Colonic mucosa (tissue), 4 donors: ENCODE measurements at places on chromosomes 16 and 17. TPM values are rescaled to one million over a fixed set of nuclear protein-coding genes. Genes with fewer than 3 reads are reported as not detected.
A peak's percentile ranks its signal among the peaks of the same experiment; 100 is the strongest.

- peak overlapping the region; percentile 59 for H3K27ac ChIP-seq
- peaks cover 14% of the 10 kb centered on the region for H3K4me1 ChIP-seq
- H3K4me3 ChIP-seq, result peak overlapping the region; percentile 99
- H3K36me3 ChIP-seq, result no peaks in the 10 kb centered on the region
Measured at GRCh38 chr16:88705801-88706228, 393 bp downstream of the RNF166 start.

DNA sequence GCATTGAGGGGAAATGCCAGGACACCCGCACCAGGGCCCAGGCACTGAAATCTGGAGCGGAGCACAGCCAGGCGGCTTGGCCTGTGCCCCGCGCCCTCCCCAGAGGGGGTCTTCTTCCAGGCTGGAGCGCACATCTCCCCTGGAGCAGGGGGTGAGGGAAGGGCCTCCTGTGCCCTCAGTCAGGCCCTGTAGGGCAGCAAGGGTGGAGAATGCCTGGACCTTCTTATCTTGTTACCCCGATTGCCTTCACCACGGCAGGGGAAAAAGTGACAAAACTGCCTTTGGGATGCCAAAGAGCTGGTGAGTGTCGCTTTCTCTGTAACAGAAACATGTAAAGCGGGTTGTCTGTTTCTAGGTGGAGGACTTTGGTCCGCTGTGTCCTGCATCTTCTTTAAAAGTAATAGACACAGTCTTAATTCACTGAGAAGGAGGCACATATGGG, 48.3 kb upstream of the BAHCC1 start:
- H3K36me3 ChIP-seq, result no peaks in the 10 kb centered on the region
- no peaks in the 10 kb centered on the region for H3K27me3 ChIP-seq
- peaks cover 7% of the 10 kb centered on the region for H3K4me1 ChIP-seq
- peak overlapping the region; percentile 38 for H3K4me3 ChIP-seq
- DNase-seq, result peak; percentile 31
- H3K27ac ChIP-seq, result no peak overlapping the region

DNA sequence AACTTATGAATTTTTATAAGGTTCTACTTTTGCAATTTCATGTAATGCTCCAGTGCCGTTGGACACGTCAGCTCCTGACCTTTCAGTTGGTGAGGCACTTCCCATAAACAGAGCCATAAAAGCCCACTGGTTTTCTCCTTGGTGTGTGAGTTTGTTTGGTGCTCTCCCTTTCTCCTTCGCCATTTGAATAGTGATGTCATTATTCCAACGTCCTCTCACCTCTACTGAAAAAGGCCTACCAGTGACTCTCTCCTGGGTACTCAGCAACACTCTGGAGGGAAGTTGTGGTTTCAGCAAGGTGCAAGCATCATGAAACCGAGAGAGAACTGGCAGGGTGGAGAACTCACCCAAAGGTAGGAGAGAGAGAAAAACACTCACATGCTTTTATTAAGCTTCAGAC, 29.6 kb upstream of the HNF1B start:
- H3K27me3 ChIP-seq, result no peaks in the 10 kb centered on the region
- H3K4me1 ChIP-seq, result no peaks in the 10 kb centered on the region
- H3K27ac ChIP-seq, result no peak overlapping the region
- H3K4me3 ChIP-seq, result no peak overlapping the region
- no peaks in the 10 kb centered on the region for H3K36me3 ChIP-seq
- no peak for DNase-seq

GRCh38 chr17:83083368-83084201, 4.2 kb downstream of the METRNL start:
- H3K27ac ChIP-seq, result peak overlapping the region; percentile 28
- peaks cover 36% of the 10 kb centered on the region for H3K4me1 ChIP-seq
- H3K4me3 ChIP-seq, result no peak overlapping the region
- peaks cover 6% of the 10 kb centered on the region for H3K36me3 ChIP-seq
- DNase-seq, result peak; percentile 58

- H3K36me3 ChIP-seq, result no peaks in the 10 kb centered on the region
- no peak overlapping the region for H3K4me3 ChIP-seq
- H3K4me1 ChIP-seq, result no peaks in the 10 kb centered on the region
- DNase-seq, result no peak
- H3K27ac ChIP-seq, result no peak overlapping the region
Measured at GRCh38 chr17:60327134-60327900, 64.6 kb downstream of the USP32 start.

DNA sequence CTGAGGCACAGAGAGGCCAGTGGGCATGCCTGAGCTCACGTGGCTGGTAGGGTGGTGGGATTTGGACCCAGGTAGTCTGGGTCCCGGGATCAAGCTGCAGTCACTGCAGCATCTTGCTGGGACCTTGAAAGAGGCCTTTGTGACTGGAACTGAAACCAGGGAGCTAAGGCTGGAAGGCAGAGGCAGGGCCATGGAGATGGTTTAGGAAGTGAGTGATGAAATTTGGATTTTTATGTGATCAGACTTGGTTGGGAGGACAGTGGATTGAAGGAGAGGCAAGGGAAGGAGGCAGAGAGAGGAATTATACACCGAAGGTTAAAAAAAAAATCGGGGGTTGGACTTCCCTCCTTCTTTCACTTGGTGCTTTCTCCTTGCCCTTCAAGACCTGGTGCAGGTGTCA, 255.4 kb upstream of the CACNG5 start:
- no peak overlapping the region for H3K4me3 ChIP-seq
- no peaks in the 10 kb centered on the region for H3K27me3 ChIP-seq
- no peak overlapping the region for H3K27ac ChIP-seq
- H3K4me1 ChIP-seq, result no peaks in the 10 kb centered on the region
- H3K36me3 ChIP-seq, result no peaks in the 10 kb centered on the region
- no peak for DNase-seq

DNA sequence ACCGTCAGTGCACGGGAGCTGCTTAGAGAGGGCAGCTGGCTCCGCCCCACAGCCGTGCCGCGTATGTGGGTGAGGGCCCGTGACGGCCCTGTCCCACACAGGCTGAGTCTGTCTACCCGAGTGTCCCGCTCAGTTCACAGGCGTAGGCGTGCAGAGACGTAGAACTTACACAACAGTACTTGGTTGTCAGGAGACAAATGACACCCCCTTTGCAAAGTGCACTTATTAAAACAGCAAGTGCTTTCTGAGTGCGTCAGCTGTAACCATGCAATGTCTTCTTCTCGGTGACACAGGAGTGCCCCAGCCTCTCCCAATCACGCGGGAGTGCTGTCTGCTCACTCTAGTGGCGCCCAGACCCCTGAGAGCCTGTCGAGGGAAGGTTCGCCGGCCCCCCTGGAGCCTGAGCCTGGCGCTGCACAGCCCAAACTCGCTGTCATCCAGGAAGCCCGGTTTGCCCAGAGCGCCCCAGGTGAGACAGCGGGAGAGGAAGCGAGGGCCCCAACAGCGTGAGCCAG, 64.2 kb downstream of the FOXK2 start:
- DNase-seq, result no peak
- no peak overlapping the region for H3K27ac ChIP-seq
- H3K4me1 ChIP-seq, result no peaks in the 10 kb centered on the region
- H3K4me3 ChIP-seq, result no peak overlapping the region

DNA sequence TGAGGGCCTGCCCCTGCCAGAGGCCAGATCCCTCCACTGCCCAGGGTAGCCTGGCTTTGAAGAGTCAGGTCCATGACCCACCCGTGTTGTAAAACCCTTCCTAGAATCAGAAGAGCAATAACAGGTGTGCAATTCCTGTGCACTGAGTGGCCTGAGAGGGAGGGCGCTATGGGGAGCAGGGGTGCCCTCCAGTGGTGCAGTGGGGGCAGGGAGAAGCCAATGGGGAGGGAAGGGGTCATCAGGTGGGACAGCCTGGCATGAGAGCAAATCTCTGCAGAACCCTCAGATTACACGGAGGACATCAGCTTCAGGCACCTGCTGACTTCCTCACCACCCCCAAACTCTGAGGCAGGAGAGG, 72.9 kb upstream of the ZNF469 start:
- DNase-seq, result no peak
- H3K4me1 ChIP-seq, result no peaks in the 10 kb centered on the region
- H3K4me3 ChIP-seq, result no peak overlapping the region
- no peaks in the 10 kb centered on the region for H3K36me3 ChIP-seq
- H3K27ac ChIP-seq, result no peak overlapping the region

GRCh38 chr16:63787014-63787413, 1334.8 kb downstream of the CDH11 start:
- no peak for DNase-seq
- H3K4me3 ChIP-seq, result no peak overlapping the region
- no peak overlapping the region for H3K27ac ChIP-seq
- no peaks in the 10 kb centered on the region for H3K4me1 ChIP-seq
- H3K36me3 ChIP-seq, result no peaks in the 10 kb centered on the region

- H3K4me3 ChIP-seq, result no peak overlapping the region
- H3K27me3 ChIP-seq, result no peaks in the 10 kb centered on the region
- no peaks in the 10 kb centered on the region for H3K36me3 ChIP-seq
- no peaks in the 10 kb centered on the region for H3K4me1 ChIP-seq
- no peak for DNase-seq
Measured at GRCh38 chr16:27398894-27399853, 2.8 kb upstream of the IL21R start.

DNA sequence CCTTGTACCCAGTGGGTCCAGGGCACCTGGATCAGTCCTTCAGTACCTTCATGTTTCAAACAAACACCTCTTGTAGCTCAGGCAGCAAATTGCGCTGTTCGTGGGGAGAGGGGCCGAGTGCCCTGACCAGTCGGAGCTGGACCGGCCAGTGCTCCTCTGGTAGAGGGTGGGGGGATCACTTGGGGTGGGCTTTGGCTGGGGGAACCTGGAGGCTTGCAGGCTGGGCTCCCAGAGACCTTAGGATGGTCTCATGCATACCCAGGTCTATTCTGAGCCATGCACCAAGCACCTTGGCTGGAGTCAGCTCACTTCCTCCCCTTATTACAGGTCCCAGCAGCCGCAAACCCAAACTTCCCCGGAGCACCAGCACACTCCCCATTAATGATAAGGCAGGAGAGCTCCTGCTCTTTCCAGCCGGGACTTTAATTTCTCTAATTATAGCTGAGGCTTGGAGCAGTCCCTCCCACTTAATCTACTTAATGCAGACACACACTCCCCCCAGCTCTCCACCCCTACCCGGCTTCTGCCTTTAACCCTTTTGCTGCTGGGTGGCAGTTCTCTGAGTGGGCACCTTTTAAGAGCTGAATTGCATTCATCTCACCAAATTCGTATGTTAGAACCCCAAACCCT, 26.3 kb upstream of the MGAT5B start:
- DNase-seq, result no peak
- H3K27ac ChIP-seq, result no peak overlapping the region
- H3K27me3 ChIP-seq, result peaks cover 7% of the 10 kb centered on the region
- H3K36me3 ChIP-seq, result no peaks in the 10 kb centered on the region

- DNase-seq, result no peak
- no peak overlapping the region for H3K4me3 ChIP-seq
- no peaks in the 10 kb centered on the region for H3K4me1 ChIP-seq
- no peaks in the 10 kb centered on the region for H3K27me3 ChIP-seq
- H3K27ac ChIP-seq, result peak overlapping the region; percentile 83
Measured at GRCh38 chr17:43020030-43020621, 2.1 kb downstream of the VAT1 start.

DNA sequence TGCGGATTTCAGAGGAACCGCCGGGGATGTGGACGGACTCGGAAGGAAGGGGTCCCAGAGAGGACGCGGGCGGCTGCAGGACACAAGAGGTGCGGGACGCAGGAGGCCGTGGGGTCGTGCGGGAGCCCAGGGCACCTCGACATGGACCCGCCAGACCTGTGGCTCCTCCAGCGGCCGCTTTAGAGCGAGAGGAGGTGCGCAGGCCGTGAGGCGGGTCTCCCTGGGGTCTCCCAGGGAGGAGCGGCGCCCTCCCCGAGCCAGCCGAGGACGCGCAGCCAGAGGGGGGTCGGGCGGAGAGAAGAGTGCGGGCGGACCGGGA, 6.8 kb upstream of the FLYWCH1 start:
- no peak for DNase-seq
- H3K4me3 ChIP-seq, result peak overlapping the region; percentile 81
- no peaks in the 10 kb centered on the region for H3K36me3 ChIP-seq
- H3K27me3 ChIP-seq, result no peaks in the 10 kb centered on the region

DNA sequence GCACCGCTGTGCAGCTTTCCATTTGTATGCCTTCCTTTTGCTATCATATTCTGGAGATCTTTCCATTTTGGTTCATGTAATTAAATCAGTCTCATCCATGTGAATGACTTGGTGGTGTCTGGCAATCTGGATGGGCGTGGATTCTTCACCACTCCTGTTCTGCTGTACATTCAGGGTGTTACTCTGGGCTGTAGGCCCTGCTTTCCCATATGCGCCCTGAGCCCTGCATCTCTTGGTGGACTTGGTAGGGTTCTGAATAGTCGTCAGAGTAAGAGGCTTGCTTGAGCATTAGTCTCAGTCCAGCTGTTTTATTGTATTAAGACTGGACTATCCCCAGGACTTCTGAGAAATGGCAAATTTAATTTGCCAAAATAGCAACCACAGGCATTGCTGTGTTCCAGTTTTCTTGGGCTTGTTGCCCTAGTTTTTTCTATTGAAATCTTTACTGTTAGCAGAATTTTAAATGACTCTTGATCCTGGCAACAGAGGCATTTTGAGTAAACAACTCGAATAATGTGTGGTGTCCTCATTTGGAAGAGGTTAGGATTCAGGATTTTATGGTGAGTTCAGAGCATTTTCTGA, 14.9 kb downstream of the BANP start:
- H3K4me1 ChIP-seq, result peaks cover 5% of the 10 kb centered on the region
- DNase-seq, result no peak
- H3K36me3 ChIP-seq, result no peaks in the 10 kb centered on the region
- H3K27me3 ChIP-seq, result no peaks in the 10 kb centered on the region
- H3K27ac ChIP-seq, result peak overlapping the region; percentile 5

GRCh38 chr17:12472252-12473173, 193.2 kb upstream of the MYOCD start:
- no peak for DNase-seq
- H3K4me3 ChIP-seq, result no peak overlapping the region
- no peak overlapping the region for H3K27ac ChIP-seq
- no peaks in the 10 kb centered on the region for H3K4me1 ChIP-seq

DNA sequence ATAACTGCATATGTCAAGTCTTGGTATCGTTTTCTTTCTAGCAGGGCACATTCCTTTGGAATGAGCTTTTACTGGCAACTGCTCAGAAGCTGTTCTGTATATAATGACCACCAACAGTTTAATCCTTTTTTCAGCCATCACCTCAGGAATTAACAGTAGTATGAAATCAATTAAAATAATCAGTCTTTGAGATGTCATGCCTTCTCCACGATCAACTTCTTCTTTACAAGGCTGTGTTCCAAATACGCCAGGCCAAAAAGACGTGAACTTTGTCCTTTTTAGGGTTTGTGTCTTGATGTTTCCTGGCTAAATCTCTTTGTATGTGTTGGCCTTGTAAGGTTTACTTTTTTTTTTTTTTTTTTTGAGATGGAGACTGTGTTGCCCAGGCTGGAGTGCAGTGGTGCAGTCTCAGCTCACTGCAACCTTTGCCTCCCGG, 54.9 kb downstream of the ABCC1 start:
- no peaks in the 10 kb centered on the region for H3K27me3 ChIP-seq
- no peaks in the 10 kb centered on the region for H3K36me3 ChIP-seq
- H3K4me1 ChIP-seq, result no peaks in the 10 kb centered on the region
- DNase-seq, result no peak
- H3K4me3 ChIP-seq, result no peak overlapping the region
- no peak overlapping the region for H3K27ac ChIP-seq

UTS2R gene
- not detected for total RNA-seq

GNGT2 gene
- total RNA-seq, result 0.94 TPM

CES5A gene
- total RNA-seq, result not detected

PHOSPHO1 gene
- total RNA-seq, result not detected

CACNG5 gene
- total RNA-seq, result not detected

KRTAP1-1 gene
- total RNA-seq, result not detected

TEKT5 gene
- 0.21 TPM for total RNA-seq
